Activated CD8-positive, alpha-beta memory T cell treated with anti-CD3 and anti-CD28 coated beads for 1 hour (primary cell): ENCODE measurements at places on chromosomes 4 and X.

GRCh38 chr4:5469151-5469775 is 239.1 kb downstream of the EVC2 start:
- no peak for DNase-seq

- DNase-seq: no peak
Observed at GRCh38 chrX:20857746-20858145, 516.5 kb upstream of the CNKSR2 start.

GRCh38 chr4:80216100-80216761 is 18.9 kb downstream of the PRDM8 start:
- DNase-seq: no peak

DNA sequence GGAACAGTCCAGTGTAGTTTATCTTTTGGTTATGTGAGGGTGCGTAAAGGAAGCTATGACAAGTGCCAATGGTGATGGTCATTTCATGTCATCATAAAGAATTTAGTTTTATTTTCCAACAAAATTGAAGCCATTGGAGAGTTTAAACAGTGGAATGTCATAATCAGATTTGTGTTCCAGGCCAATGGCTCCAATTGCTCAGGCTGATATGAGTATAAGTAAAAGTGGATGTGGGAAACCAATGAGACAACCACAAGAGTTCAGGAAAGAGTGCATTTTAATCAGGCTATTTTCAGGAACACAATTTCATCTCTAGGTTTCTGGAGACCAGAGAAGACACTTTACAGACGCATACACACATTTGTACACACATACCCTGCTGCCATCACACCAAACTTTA is 20.7 kb downstream of the SPANXC start:
- no peak for DNase-seq

- DNase-seq: no peak
Observed at GRCh38 chrX:17161991-17162390, 213.0 kb upstream of the NHS start.

GRCh38 chrX:46653482-46653881 is 79.9 kb downstream of the CHST7 start:
- DNase-seq: no peak
